ENCODE measurements at places on chromosomes 7 and 10.

DNA sequence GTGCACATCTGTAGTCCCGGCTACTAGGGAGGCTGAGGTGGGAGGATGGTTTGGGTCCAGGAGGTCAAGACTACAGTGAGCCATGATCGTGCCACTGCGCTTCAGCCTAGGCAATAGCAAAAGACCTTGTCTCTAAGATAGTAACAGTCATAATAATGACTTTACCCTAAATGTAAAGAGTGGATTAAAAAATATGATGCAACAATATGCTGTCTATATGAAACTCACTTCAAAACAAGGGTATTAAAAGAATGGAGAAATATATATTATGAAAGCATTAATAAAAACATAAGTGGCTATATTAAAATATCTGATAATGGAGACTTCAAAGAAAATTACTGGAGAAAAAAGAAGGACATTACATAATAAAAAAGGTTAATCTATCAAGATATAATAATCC lies 5.7 kb downstream of the GNA12 start:
- DNase-seq = no peak

DNA sequence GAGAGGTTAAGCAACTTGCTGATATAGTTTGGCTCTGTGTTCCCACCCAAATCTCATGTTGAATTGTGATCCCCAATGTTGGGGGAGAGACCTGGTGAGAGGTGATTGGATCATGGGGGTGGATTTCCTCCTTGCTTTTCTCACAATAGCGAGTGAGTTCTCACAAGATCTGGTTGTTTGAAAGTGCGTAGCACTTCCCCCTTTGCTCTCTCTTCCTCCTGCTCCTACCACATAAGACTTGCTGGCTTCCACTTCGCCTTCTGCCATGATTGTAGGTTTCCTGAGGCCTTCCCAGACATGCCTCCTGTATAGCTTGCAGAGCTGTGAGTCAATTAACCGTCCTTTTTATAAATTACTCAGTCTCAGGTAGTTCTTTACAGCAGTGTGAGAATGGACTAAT lies 13.5 kb upstream of the ZNRF2 start:
- DNase-seq = no peak

GRCh38 chr7:148192491-148192890 lies 398.1 kb upstream of the C7orf33 start:
- no peak for DNase-seq

DNA sequence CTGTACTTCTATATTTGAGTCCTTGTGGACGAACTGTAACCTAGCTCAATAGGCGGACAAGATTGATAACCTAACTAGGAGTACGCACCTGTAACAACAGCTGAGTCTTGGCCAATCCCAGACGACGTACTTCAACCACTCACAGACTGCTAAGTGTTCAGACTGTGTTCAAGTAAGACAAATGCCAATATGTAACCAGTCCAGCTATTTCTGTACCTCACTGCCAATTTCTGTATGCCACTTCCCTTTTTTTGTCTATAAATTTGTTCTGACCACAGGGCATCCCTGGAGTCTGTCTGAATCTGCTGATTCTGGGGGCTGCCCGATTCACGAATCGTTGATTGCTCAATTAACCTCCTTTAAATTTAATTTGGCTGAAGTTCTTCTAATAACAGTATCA lies 32.2 kb downstream of the HACD1 start:
- no peak for DNase-seq

DNA sequence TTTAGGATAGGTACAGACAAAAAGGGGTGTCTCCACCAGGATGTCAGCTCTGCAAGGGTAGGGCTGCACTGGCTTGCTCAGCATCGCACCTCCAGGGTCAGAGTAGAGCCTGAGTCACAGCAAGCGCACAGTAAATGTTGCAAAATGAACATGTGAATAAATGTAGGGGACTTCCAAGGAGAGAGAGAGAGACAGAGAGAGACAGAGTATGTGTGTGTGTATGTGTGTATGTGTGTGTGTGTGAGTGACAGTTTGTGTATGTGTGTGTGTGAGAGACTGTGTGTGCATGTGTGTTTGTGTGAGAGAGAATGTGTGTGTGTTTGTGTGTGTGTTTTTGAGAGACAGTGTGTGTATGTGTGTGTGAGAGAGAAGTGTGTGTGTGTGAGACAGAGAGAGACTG lies 163.3 kb downstream of the RPS24 start:
- DNase-seq = no peak

DNA sequence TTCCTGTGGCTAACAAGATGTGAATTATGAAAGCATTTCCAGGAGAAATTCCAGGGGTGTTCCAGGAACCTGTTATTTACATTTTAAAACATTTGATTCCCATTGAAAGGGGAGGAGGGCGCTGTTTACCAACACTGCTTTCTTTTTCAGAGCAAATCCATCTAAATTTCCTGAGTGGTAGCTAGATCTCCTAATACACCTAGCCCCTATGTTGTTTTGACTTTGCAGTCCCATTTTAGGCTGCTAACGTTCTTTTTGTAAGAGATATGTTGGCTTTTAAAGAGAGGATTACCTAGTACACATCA lies 130.8 kb downstream of the TCF7L2 start:
- no peak for DNase-seq

DNA sequence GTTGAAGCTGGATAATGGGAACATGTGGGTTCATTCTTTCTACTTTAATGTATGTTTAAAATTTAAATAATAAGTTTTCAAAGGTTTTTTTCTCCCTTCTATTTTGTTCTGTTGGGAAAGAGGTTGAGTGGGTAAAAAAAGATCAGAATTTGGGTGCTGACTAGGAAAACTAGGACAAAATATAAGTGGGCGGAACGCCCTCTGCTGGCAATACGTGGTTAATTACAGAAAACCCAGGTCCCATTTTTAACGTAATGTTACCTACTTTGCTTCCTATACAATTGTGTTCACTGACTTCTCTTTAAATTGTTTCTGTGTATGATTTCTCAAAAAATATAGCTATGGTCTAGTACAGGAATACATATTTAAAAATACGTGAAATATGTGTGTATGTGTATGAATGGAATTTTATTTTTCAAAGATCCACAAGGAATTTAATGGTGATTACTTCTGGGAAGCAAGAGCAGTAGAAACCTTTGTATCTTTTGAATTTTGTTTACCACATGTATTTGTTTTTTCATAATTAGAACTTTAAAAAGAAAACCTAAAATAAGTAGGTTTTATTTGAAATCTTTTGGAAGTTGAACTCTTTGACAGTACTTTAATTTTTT lies 8.7 kb downstream of the ECD start:
- DNase-seq = peak; percentile 64

GRCh38 chr7:97466071-97466470 lies 265.8 kb upstream of the TAC1 start:
- no peak for DNase-seq

DNA sequence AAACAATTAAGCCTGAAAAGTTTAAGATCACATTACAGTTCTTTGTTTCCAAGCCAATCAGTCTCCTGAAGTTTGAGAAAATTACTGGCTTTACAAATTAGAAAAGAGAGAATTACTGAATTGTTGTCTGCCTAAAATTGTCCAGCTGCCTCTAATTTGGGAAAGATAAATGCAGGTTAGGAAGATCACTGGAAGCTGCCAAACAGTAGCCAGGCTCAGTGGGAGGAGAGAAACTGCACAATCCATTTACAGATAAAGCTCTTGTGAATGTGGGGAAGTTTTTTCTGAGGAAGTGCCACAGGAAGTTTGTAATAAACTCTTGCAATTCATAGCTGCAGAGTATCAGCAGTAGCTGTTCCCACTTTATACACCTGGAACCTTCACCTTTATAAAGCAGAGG lies 100.7 kb downstream of the IQUB start:
- DNase-seq = no peak

DNA sequence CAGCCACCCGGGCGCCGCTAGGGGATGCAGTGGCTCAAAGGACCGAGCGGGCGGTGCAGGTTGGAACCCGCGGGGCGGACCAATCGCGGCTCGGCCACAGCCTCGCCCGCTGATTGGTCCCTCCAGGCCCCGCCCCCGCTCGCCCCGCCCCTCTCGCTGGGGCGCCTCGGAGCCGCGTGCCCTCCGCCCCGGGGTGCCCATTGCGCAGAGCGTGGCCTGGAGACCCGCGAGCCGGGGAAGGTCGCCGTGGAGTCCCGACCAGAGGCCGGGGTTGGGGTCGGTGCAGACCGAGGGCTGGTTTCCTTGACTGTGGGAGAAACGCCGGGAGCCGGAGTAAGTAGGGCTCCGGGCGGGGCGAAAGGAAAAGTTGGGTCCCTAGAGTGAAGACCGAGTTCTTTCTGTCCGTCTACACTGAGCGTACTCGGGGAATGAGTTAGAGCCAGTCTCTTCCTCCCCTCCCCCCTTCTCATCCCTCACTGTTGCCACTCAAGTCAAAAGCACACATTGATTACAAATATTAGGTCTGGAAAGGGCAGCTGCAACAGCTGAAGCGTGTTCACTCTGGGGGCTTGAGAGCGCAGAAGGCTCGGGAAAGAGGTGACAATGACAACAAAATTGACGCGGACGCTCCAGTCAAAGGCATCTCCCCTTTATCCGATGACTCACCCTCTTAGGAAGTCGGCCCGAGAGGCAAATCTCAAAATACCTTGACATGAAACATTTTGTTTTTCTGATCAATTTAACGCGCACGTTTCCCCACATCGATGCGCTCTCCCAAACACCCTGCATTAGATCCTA lies 843 bp upstream of the GATA3 start:
- peak; percentile 94 for DNase-seq

DNA sequence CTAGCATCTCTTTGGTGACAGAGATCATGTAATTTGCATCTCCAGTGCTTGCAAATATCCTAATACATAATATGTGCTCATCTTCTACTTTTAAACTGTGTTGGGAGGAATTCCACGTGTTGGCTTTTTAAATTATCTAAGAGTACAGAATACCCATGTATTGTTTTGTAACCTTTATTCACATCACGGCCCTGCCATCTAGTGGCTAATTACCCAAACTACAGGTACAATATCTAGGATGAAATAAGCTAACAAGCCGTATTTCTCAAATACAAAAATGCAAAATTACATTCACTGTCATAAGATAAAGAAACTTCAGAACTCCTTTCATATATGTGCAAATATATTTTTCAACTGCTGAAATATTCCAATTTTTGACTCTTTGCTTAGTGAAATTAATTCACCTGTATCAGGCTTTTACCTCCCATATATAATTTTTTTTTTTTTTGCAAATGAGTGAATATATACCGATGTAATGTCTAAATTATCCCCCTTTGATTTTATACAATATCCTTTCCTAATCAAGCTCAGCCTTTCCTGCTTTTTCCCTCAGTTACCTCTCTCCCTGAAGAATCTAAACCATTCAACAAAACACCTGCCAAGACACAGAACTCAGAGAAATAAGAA lies 30.3 kb upstream of the LSM8 start:
- peak; percentile 35 for DNase-seq

- no peak for DNase-seq
Measured at GRCh38 chr7:40538281-40538680, 403.5 kb downstream of the SUGCT start.

DNA sequence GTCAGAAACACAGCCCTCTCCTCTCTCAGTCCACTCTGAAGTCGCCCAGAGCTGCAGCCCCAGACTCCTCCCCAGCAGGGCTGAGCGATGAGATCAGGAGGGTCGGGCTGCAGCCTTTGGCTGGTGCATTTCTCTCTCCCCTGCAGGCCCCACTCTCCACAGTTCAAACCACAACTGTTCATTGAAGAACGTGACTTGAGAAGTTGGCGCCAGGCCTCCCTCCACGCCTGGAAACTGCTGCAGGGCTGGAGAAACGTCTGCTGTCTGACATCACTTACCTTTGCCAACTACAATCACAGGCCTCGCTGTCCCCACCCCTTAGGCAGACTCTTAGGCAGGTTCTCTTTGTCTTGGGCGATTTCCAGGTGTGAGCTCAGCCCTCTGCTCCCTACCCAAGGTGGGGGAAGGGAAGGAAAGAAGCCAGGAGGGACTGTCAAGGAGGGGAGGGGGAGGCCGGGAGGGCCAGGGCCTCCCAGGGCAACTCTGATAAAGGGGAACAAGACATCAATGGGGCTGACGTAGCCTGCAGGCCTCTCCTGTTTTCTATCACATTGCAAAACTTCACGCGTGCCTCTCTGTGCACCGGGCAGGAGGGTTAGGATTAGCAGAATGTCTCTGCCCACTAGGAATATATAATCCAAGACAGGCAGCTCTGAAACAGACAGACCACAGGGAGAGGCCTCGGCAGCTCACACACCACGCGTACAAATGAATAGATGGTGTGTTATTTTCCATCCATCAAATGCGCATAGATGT lies 32.7 kb downstream of the CALML5 start:
- DNase-seq = no peak

DNA sequence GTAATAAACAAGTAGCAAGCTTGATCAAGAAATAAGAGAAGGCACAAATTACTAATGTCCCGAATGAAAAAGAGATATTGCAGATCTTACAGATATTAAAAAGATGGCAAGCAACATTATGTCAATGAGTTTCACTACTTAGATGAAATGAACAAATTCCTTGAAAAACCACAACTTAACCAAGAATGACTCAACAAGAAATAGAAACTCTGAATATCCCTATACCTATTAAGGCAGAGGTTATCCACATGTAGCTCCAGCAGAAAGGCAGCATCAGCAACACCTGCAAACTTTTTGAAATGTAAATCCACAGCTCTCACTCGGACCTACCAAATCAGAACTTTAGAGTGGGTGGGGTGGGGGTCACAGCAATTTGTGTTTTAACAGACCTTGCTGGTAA lies 33.6 kb downstream of the PDE1C start:
- DNase-seq = no peak

GRCh38 chr10:5305374-5305773 lies 59.4 kb upstream of the UCN3 start:
- DNase-seq = no peak

DNA sequence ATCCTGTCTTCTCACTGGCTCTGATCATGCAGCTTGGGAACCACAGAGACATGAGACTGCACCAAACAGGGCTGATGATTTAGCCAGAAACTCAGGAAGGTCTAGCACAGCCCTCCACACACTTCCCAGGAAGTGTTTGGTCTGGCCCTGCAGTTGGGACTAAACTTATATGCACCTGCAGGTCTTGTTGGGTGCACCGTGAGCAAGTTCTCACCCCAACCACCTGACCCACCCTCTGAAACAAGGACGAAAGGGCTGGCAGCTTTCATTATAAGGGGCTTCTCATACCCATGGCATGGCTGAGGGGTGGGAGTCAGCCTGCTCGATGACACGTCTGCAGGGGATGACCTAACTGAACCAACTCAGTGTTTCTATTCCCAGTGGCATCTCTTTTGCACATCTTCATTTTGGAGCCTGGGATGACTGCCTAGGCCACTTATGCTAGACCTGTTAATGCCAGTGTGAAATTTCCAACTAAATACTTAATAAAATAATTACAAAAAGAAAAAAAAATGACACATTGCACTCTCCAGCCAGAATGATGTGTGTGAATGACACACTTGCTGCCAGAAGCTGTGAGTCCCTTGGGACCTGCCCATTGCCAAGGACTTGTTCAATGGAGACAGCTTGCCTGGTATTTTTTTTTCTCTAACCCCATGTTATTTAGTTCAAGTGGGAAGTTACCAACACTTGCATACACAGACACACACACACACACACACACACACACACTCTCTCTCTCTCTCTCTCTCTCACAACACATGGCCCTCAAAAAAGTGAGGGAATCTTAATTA lies 102.6 kb downstream of the NEURL1 start:
- no peak for DNase-seq

- no peak for DNase-seq
Measured at GRCh38 chr7:13309535-13309934, 622.1 kb downstream of the ARL4A start.
